ENCODE measurements at places on chromosomes 6 and 20.

DNA sequence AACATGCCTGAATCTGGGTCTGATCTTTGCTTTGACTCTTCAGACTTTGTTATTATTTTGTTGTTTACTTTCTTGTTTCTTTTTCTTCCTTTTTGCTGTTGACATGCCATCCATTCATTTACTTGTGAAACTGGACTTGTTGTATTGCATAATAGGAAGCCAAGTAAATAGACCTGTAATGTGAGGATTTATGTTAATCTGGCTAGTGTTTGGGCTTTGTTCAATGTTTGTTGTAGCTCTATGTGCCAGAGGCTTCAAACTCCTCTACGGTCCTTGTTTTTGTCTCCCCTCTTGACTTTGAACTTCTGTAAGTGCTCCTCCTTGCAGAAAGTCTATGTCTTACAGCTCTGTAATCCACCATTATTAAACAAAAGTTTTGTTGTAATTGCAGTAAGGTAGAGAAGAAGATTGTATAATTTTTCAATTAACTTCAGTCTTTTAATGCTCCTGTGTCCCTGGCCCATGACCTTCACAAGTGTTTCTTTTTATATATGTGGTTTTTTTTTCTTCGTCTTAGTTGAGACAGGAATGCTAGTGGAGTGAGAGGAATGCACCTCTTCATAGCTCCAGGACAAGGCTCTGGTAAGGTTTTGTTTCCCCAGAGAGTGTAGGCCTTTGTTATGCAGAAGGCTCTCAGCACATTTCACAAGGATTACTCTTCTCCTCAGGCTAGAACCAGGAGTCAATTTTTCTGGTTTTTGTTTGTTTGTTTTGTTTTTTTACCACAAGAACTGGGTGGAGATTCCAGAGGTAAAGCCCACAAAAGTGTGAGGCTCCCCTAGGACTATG lies 1061.8 kb upstream of the CITED2 start:
- DNase-seq, result peak; percentile 69

GRCh38 chr6:12593771-12594529 lies 122.6 kb upstream of the PHACTR1 start:
- DNase-seq, result no peak

GRCh38 chr6:29967379-29968010 lies 25.2 kb downstream of the HLA-A start:
- peak; percentile 16 for DNase-seq

DNA sequence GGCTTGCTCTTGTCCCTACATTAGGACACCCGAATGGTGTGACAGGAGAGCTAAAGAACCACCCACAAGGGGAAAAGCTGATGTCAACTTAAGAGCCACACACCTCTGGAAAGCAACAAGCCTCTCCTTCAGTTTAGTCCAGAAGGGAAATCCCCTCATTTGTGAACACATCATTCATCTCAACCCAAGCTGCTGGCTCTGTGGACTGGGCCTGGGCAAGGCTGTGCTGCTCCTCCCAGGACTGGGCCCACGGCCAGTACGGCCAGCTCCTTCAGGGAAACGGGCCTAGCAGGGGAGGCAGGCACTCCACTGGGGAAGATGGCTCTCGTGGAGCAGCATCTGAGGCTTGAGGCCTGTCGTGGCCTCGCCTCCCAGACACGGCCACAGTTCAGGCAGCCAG lies 12.8 kb upstream of the SLC4A11 start:
- no peak for DNase-seq

DNA sequence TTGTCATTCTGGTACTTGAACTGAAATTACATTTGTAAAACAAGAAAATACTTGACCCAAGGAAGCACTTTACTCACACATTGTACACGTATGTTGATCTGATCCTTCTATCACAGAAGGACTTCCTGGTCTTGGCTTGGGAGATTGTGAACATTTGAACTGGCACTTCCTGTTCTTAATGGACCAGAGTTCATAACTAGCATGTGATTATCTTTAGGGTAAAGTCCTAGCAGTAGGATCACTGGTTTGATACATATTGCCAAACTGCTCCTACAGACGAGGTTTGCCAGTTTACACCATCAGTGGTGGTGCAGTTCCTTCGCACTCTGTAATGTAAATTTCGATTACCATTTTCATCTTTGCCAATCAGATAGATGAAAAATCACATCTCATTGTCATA lies 12.7 kb downstream of the HECA start:
- DNase-seq, result no peak

DNA sequence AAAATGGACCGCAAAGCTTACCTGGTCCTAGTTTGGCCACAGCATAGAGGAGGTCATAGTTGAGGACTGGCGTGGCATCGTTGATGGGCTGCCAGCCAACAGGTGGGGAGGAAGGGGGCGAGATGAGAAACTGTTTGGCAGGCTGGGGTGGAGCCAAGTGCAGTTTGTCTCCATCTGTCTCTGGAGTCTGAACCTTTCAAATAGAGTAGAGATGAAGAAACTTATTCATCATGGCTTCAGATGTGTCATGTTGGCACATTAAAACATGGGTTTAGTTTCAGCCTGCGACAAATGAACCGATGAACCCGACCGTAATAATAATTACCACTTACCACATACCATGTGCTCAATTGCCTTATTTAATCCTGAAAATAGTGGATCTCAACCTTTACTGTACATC lies 75.9 kb upstream of the ENPP5 start:
- DNase-seq, result no peak

GRCh38 chr20:24411003-24411833 lies 58.2 kb upstream of the SYNDIG1 start:
- no peak for DNase-seq

DNA sequence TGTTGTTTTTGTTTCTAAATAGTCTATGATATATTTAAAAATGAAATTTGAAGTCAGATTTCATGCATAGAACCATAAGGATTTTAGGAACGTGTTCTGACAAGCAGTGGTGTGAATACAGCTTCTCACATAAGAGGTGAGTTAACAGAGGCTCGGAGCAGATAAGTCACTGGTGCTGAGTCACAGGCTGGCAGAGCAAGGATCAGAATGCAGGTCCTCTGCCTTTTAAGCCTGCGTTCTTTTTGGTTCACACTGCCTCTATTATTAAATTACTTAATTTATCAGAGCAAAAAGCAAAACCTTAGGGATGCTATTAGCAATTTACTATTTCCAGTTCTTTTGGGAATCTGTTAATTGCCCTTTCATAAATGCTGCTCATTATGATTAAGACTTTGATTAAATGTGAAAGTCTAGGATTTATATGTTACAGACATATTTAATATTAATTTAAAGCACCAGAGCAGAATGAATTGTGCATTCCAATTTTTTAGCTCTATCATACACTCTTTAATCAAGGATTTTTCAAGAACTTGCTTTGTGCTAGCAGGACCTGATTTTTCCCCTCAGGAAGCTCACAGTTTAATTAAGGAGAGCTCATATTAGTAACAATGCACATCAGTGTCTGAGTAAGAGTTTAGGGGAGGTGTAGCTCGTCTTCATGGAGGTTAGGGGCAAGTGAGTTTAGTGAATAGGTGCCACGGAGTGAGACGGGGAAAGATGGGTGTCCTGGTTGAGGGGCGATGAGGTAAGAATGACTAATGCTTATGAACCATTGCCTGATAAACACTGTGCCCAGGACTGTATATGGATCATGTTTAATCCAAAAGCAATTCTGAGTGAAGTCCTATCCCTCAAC lies 212.7 kb upstream of the AGPAT4 start:
- DNase-seq, result no peak

DNA sequence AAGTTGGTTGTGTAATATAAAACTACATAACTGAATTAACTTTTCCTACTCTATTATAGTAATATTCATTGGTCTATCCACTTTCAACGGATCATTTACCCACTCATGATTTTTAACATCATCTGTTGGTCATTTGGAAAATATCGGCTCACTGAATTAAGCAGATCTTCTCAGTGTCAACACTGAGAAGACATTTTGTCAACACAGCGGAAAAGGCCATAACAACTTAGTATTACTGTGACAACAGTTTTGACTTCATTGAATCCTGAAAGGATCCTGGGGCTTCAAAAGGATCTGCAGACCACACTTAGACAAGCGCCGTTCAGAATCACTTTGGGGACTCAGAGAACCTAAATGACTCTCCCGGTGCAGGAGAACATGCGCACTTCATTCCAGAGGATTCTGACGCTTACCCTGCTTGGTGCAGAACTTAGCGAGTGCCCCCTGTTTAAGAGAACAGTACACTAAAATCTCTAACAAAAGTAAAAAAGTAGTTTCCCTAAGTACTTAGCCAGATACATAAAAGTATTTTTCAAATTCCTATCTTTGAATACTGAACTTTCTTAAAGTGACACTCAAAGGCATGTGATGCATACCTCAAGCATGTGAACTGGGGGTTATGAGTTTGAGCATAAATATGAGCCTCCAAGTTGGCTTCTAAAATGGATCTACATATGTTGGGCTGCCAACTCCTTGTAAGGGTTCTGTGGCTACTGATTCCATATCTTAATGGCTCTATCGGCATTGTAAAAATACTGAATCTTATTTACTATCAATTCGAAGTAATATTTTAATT lies 4.0 kb downstream of the ZBTB2 start:
- DNase-seq, result peak; percentile 11

- DNase-seq, result no peak
These were observed 38.7 kb upstream of the TNFRSF21 start for GRCh38 chr6:47348316-47348863.

GRCh38 chr20:46930640-46931339 lies 36.1 kb downstream of the EYA2 start:
- DNase-seq, result no peak

DNA sequence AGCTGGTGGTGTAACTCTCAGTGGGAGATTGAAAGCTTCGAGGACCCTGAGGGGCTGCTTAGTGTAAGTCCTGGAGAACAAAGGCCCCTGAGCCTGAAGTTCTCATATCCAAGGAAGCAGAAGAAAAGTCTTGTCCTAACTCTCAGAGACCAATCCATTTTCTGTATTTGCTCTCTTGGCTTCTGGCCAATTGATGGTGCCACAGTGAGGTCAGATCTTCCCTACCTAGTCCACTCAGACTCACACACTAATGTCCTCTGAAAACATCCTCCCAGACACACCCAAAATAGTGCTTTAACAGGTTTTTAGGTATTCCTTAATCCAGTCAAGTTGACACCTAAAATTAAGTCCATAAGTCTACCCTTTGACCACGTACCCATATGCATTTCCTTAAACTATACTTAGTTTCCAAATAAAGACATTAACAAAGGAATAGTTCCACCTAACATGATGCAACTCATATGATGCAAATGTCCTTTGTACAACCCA lies 29.4 kb downstream of the ZNF292 start:
- no peak for DNase-seq

- no peak for DNase-seq
These were observed 247.0 kb downstream of the ERMARD start for GRCh38 chr6:169998457-169998856.

DNA sequence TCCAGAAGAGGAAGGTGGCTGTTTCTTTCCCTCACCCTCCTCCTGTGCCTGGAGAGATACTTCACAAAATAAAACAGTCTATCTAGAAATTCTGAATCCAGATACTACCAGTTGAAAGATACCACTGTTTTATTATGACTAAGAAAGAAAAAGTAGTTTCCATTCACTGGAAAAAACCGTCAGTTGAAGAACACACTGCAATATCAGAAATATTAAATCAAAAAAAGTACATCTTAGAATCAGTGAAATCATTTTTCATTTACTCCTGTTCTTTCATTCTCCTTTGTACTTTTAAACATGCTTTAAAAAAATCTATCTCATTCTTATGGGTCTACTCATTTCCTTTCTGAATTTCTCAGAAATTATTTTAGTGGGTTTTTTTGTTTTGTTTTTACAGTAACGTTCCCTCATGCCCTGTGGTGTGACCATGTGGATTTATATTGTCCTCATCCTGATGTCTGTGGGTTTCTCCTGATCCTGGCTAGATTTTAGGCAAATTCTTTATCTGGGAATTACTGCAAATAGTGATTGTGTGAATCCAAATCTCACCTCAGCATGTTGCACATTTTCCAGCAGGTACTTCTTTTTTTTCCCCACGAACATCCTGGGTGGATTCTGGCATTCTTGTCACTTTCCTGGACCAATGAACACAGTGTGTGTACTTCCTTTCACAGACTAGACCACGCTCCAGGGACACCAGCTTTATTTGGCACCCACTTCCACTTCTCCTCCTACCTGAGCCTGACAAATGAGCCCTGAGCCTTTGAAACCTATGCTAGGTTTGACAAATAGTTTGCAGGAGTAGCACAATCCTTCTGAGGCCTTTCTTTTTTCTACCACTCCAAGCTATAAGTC lies 114.0 kb upstream of the LAMP5 start:
- DNase-seq, result no peak

GRCh38 chr20:18721551-18722115 lies 92.0 kb upstream of the SCP2D1 start:
- no peak for DNase-seq

DNA sequence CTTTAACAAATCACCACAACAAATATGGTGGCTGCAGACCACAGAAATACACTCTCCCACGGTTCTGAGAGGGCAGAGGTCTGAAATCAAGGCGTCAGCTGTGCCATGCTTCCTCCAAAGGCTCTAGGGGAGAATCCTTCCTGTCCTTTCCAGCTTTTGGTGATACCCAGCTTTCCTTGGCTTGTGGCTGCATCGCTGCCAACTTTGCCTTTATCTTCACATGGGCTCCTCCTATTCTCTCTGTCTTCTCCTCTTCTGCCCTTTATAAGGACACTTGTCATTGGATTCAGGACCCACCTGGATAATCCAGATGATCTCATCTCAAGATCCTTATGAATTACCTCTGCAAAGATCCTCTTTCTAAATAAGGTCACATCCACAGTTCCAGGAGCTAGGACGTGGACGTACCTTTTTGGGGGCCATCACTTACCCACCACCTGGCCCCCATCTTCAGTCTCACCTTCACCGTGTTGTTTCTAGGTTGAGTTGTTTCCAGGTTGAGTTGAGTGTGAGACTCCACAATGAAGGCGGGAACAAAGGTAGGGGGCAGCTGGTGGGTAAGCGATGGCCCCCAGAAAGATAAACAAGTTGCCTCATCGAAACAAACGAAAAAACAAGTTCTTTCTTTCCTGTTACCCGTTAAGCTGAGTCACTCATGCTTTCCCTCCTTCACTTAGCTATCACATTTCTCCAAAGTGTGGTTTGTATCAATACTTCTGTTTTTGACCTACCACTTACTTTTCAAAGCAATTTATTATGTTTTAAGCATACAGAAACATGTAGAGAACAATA lies 68.9 kb upstream of the SLC22A16 start:
- no peak for DNase-seq

- DNase-seq, result no peak
These were observed 107.0 kb downstream of the OLIG3 start for GRCh38 chr6:137387096-137387764.

- DNase-seq, result no peak
These were observed 618.0 kb downstream of the PRKN start for GRCh38 chr6:162109480-162110050.

GRCh38 chr20:50932691-50933280 lies 1.5 kb upstream of the ADNP start:
- DNase-seq, result no peak

GRCh38 chr6:26233649-26234420 lies 131.2 kb upstream of the BTN3A2 start:
- peak; percentile 62 for DNase-seq

GRCh38 chr6:33372526-33373123 lies 19.0 kb upstream of the KIFC1 start:
- peak; percentile 52 for DNase-seq

All from neural progenitor cell (in vitro differentiated cells).